ENCODE measurements at places on chromosomes 5 and 9. TPM values are rescaled to one million over a fixed set of nuclear protein-coding genes. Genes with fewer than 3 reads are reported as not detected.
A peak's percentile ranks its signal among the peaks of the same experiment; 100 is the strongest.

DNA sequence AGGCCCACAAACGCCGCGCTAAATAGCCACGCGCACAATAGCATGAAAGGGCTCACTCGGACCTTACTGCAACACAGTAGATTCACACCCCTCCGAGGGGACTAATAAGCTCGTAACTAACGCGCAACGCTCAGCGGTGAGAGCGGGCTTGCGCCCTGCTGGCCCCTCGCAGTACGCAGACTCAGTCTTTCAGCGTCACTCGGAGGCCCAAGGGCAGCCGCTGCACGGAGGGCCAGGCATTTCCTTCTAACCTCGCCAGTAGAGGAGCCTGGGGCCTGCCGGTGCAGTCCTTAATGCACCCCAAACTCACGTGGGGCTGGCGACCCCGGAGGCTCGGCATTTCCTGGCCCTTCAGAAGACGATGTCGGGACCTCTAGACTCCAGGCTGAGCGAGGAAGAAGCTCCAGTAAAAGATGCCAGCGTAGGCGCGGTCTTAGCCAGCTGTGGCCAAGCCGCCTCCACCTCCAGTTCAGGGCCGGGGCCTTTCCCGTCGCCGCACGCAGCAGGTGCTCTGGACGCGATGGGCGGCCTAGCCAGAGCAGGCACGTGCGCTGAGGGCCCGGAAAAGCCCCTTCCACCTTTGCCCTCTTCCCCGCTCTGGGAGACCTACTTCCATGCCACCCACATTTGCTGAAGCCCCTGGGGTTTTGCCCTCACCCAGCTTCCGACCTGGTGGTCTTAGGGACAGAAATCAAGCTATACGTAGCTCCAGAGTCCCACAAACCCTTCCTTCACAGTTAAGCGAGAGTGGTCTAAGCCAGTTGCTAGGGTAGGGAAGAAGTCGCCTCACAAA, 38.3 kb upstream of the TIFAB start:
- no peak for DNase-seq

DNA sequence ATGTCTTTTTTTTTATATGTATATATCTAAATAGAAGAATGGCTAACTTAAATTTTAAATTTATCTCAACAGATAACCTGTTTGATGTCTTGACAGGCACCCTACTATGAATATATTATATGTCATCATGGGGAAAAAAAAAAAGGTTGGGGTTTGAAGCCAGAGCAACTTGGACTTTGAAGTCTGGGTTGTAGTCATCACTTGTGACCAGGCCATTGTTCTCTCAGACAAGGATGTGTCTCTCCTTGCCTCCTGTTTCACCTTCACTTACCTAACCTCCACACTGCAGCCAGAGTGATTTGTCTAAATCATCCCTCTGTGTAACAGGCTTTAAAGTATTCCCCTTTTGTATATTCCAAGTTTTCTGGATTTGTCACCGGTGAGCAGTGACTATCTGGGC, 56.7 kb upstream of the TNFSF8 start:
- no peak for DNase-seq

DNA sequence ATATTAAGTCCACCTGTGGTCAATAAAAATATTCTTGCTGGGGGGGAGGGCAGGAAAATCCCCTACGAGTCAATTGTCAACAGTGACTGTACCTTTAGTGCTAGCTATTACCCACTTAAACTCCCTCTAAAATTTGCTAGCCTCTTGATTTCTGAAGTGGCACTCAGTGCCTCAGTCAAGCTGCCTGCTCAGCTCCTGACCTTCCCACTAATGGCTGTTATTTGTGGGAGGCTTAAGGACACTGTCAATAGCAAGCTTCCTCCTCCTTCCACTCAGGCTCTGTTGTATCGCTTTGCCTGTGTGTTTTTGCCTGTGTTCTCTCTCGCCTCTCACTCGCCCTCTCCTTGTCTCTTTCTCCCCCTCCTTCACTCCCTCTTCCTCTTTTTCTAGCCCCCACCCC, 140.8 kb downstream of the BNC2 start:
- no peak for DNase-seq

DNA sequence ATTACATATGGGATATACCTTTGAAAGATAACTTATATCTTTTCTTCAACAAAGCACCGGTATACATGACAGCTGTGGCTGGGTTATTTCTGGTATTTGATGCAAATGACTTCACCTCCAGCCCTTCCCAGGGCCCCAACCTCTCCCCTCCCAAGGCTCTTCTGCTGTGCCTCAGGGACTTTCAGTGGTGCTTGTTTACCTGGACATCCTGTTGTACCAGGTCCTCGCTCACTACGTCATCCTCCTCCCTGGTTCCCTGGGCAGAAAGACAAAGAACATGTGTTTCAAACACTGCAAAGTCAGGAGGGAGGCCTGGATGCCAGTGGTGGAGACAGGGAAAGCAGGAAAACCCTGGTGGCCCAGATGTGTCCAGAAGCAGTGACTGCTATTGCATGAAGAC, 23.4 kb downstream of the ANXA6 start:
- DNase-seq = no peak

DNA sequence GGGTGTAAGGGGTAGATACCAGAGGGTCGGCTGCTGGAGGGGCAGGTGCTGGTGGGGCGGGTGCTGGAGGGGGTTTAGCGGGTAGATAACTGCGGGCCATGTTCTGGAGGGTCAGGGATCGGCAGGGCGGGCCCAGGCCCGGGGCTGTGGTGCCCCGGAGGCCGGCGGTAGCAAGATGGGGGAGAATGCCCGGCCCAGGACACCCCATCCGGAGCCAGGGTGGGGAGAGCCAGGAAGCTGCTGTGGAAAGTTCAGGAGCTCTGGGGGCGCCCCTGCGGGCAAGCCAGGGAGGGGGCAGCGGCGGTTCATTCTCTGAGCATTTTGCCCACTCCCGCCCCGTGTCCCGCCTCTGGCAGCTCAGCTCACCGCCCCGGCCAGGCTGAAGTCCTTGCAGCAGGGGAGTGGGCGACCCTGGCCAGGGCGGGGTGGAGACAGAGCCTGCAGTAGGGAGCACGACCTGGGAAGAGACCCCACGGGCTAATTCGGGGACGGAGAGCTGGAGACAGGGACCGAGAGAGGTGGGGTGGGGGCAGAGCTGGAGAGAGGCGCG, 538 bp downstream of the PRRT1B start:
- no peak for DNase-seq

DNA sequence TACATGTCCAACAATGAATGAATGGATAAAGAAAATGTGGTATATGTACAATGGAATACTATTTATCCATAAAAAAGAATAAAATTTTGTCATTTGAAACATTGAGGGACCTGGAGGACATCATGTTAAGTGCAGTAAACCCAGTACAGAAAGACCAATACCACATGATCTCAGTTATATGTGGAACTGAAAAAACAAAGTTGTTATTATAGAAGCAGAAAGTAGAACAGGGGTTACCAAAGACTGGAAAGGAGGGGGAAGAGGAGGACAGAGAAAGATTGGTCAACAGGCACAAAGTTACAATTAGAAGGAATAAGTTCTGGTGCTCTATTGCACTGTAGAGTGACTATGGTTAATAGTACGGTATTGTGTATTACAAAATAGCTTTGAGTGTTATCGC, 233.8 kb downstream of the SEMA6A start:
- no peak for DNase-seq

The LCN12 gene
- total RNA-seq = 3.6 TPM

GRCh38 chr9:76099516-76099915, 209.0 kb downstream of the PCSK5 start:
- no peak for DNase-seq

GRCh38 chr5:172574871-172575223, 66.2 kb upstream of the NEURL1B start:
- DNase-seq = no peak

The NR2F1-AS1 gene
- total RNA-seq = 0.57 TPM

- no peak for DNase-seq
These were observed 7.7 kb downstream of the CENPK start for GRCh38 chr5:65555287-65555686.

The CD72 gene
- total RNA-seq = 0.77 TPM

The LRRC19 gene
- not detected for total RNA-seq

The PLEKHG4B gene
- not detected for total RNA-seq

- DNase-seq = no peak
These were observed 52.7 kb downstream of the COL5A1 start for GRCh38 chr9:134694368-134694665.

The PCDHA7 gene
- 0.12 TPM for total RNA-seq

DNA sequence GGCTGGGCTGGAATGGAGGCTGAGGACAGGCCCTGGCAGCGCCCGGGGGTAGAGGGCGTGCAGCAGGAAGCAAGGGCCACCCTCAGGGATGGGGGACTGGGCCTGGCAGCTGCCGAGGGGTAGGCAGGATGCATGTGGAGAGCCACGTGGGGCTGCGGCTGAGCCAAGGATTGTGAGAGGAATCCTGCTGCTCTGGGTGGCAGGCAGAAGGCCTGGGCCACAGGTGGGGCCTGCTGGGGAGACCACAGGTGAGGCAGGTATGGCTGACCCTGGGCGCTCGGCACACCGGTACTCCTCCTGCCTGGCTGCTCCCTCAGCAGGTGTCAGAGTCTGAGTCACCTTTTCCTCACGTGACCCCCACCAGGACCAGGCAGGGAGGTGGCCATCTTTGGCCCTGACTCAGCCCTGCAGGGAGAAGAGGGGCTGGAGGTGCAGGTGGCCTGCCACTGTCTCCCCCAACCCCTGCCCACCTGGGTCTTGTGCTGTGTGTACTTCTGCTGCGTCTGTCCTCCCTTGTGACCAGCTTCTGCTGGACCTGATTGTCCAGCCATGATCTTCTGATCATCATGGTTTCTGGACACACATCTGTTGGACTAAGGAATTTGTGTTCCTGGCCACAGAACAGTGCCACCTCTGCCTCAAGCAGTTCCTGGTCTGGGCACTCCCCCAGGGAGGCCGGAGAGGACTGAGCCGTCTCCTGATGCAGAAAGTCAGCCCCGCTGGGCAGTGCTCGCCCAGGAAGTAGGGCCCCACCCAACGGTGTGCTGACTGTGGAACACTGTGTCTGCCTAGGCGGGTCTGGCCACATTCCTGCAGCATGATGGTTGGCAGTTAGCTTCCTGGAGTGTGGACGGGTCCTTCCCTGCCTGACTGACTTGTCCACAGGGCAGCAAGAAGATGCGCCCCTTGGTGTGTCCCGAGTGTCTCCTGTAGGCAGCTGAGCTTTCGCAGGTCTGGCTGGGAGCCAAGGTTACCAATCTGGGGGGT, 6.4 kb downstream of the ARRDC1 start:
- peak; percentile 52 for DNase-seq

The AFAP1L1 gene
- total RNA-seq = 48.9 TPM

DNA sequence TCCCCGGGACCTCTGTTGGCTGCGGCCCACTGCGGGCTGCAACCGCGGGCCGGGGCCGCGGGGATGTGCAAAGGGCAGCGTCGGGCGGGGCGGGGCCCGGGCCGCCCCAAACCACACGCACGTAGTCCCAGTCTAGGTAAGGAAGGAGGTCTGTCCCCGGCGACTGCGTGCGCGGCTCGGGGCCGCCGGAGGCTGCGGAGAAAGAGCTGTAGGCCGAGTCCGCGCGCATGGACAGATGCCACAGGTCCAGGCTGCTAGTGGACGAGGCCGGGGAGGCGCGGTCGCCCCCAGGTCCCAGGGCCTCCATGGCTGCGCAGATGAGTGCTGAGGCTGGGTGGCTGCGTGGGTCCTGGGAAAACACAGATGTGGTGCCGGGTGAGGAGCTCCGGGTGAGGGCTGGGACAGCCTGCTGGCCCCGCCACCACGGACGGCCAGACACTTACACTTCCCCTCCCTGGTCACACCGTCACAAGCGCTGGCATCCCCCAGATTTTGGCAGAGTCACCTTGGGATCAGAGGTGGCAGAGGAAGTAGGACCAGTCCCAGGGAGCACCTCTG, 4.5 kb downstream of the SHROOM1 start:
- no peak for DNase-seq

The ENC1 gene
- 2.7 TPM for total RNA-seq

Measured in left ventricle myocardium superior (tissue), 1 donor.